ENCODE measurements at places on chromosomes 11 and 22.

GRCh38 chr22:17695986-17696385 lies 57.4 kb downstream of the BCL2L13 start:
- DNase-seq, result no peak

DNA sequence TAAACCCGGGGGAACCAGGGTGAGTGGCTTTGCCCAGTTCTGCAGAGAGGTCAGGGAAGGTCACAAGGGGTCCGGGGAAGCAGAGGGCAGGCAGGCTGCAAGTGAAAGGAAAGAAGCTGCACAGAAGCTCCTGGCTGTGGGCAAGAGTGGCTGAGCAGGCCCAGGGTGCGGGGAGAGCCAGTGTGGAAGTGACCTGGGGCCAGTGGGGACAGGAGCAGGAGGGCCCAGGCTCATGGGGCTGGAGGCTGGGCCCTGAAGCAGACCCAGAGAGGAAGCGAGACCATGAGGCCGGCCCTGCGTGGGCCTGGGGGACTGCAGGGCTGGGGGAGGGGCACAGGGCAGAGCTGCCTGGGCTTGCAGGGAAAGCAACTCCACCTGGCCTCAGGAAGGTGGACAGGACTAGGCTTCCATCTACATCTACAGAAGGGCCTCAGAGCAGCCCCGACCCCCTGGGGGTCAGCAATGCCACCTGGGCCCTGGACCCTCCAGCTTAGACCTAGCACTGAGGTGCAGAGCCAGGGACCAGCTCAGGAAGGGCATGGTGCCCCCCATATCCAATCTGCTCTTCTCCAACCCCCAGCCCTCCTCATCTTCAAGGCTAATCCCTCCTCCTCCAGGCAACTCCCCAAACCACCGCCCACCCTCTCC lies 11.6 kb downstream of the IGF2 start:
- DNase-seq, result no peak

DNA sequence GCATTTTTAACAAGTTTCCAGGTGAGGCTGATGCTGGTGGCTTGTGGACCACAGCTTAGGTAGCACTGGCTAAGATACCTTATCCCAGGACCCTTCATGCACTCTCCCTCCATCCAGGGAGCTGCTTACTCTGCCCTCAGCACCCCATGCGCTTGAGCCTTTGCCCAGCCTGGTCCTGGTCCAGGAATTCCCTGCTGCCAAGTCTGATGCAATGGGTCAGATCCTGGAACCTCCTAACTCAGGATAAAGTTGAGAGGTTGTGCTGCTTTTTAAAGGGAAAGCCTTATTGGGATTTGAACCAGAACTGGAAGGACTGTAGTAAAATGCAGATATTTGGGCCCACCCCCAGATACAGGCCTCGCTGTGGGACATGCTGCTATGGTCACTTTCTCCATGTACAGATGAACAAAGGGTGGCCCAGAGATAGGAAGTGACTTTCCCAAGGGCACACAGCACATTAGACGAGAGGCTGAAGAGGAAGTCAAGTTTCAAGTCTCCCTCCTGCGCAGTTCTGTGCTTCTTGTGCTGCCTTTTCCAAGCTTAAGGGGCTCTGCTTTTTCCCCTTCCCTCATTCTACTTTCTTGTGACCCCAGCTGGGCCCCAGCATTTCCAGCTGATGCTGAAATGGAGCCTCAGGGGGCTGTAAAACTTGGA lies 824 bp upstream of the LGALS12 start:
- DNase-seq, result no peak

DNA sequence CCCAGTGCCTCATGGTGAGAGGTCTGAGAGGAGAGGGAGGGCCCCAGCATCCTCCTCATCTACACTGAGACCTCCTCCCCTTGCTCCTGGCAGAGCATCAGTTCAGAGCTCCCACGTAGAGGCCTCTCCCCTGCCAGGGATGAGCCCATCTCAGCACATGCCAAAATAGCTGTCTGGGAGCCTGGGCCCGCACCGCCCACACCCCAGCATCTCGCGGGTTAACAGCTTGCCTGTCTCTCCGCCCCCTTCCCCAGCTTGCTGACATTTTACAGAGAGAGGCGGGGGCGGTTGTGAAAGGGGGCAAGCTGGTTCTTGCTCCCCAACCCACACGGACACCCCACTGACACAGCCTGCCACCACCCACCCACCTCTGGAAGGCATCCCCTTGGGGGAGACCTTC lies 6.4 kb downstream of the DGKZ start:
- no peak for DNase-seq

GRCh38 chr11:12900496-12900895 lies 108.6 kb upstream of the RASSF10 start:
- no peak for DNase-seq
